Caki2 (cell line): ENCODE measurements at places on chromosomes 7 and 10. TPM values are rescaled to one million over a fixed set of nuclear protein-coding genes. Genes with fewer than 3 reads are reported as not detected.

Gene ARL3
- 9.1 and 14.3 TPM in 2 replicates for total RNA-seq

Gene LIPF
- not detected in 2 replicates for total RNA-seq

Gene WIPF3
- total RNA-seq, result 0.27 TPM in 1 of 2 replicates, not detected in the other

Gene RNF32
- 2.6 and 13.5 TPM in 2 replicates for total RNA-seq

Gene ABCB4
- total RNA-seq, result 0.03 TPM in 1 of 2 replicates, not detected in the other

Gene FAM180A
- total RNA-seq, result 0.84 TPM in 1 of 2 replicates, not detected in the other

Gene ADAMTS14
- total RNA-seq, result 0.37 and 1.0 TPM in 2 replicates

Gene TMEM178B
- total RNA-seq, result 9.5 and 15.9 TPM in 2 replicates

Gene UPK3B
- total RNA-seq, result 0.64 and 2.5 TPM in 2 replicates

Gene ANKRD22
- total RNA-seq, result not detected in 2 replicates

Gene ANKRD2
- total RNA-seq, result 15.6 and 19.4 TPM in 2 replicates

Gene RAPGEF5
- total RNA-seq, result 7.9 and 10.2 TPM in 2 replicates

Gene EPHA1
- not detected in 2 replicates for total RNA-seq

Gene CPXM2
- total RNA-seq, result not detected in 2 replicates

Gene HYCC1
- 17.6 and 56.6 TPM in 2 replicates for total RNA-seq

Gene NACAD
- not detected in 2 replicates for total RNA-seq

Gene ACTL6B
- total RNA-seq, result not detected in 2 replicates

Gene ASB15
- not detected in 2 replicates for total RNA-seq

Gene AGMO
- 0.84 and 1.3 TPM in 2 replicates for total RNA-seq

Gene LRRC18
- total RNA-seq, result not detected in 2 replicates

Gene PNLIPRP2
- 1.4 TPM in 1 of 2 replicates, not detected in the other for total RNA-seq

Gene RBP3
- not detected in 2 replicates for total RNA-seq

Gene MEOX2
- not detected in 2 replicates for total RNA-seq

Gene LIMK1
- total RNA-seq, result 50.7 and 54.0 TPM in 2 replicates

Gene SPDYE2
- not detected in 2 replicates for total RNA-seq

Gene CEP55
- total RNA-seq, result 44.4 and 58.9 TPM in 2 replicates

Gene SFTPD
- 2.8 TPM in 1 of 2 replicates, not detected in the other for total RNA-seq

Gene PILRA
- 0.41 and 0.91 TPM in 2 replicates for total RNA-seq

Gene CALN1
- total RNA-seq, result not detected in 2 replicates

Gene GIMAP8
- not detected in 2 replicates for total RNA-seq
